ENCODE measurements at places on chromosomes 5 and 9.

- DNase-seq, result no peak
Measured at GRCh38 chr9:109238655-109239054, 71.6 kb upstream of the FRRS1L start.

DNA sequence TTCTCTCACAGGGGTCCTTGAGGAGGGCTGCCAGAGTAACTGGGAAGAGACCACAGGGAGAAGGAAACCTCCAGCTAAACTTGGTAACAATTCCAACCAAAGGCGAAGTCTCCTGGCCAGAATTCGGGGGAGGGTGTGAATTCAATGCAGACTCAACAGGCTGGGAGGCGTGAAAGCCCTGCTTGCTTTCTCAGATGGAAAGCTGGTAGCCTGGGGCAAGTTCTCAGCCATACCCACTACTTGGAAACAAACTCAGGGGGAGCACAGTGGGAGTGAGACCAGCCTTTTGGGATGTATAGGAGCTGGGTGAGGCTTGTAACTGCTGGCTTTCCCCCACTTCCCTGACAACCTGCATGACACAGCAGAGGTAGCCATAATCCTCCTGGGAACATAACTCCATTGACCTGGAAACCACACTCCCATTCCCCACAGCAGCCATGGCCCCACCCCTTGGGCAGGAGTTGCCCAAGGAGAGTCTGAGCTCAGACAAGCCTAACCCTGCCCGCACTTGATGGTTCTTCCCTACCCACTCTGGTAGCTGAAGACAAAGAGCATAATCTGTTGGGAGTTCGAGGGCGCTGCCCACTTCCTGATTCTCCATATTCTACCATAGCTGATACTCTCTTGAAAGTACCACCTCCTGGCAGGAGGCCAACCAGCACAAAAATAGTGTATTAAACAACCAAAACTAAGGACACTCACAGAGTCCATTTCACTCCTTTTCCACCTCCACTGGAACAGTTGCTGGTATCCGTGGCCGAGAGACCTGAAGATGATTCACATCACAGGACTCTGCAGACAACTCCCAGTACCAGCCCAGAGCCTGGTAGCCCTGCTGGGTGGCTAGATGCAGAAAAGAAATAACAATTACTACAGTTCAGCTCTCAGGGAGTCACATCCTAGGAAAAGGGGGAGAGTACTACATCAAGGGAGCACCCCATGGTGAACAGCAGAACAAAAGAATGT lies 123.8 kb downstream of the FAM170A start:
- DNase-seq, result no peak

- peak; percentile 55 for DNase-seq
Measured at GRCh38 chr9:16864649-16865434, 5.6 kb downstream of the BNC2 start.

DNA sequence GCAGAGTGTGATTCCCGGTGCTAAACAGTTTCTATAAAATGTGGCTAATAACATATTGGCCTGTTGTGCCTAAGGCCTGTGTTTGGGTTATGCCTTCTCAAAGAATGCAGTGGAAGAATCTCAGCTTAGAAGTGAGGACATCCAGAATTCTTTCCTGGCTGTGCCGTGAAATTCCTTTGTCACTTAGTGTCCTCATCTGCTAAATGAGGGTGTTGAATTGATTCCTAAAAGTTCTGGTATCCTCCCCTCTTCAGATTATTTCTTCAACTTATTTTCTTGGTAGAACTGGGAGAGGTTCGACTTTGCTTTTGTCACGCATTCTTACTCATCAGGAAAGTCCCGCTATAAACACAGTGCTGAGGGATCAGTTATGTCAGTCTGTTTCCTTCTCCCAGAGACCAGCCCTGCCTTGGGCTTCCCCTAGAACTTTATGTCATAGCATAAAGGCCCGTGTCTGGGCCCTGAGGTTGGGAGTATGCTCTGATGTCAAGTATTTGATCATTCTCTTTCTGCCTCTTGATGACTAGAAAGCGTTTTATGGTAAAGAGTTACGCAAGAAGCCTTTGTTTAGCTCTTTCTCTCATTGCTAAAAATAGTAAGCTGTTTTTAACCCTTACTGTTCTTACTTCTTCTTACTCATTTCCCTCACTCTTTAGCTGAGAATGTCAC lies 29.5 kb downstream of the MTAP start:
- DNase-seq, result peak; percentile 91

GRCh38 chr5:40656766-40657165 lies 22.9 kb upstream of the PTGER4 start:
- peak; percentile 11 for DNase-seq

- peak; percentile 33 for DNase-seq
Measured at GRCh38 chr9:114606597-114607207, 4.4 kb upstream of the TMEM268 start.

- DNase-seq, result peak; percentile 65
Measured at GRCh38 chr9:698276-698675, 143.2 kb upstream of the DMRT1 start.

Measured in HFFc6 (cell line).